ENCODE measurements at places on chromosomes 3 and 15.

- DNase-seq, result peak; percentile 35
Observed at GRCh38 chr3:142279965-142280590, 54.7 kb upstream of the GK5 start.

GRCh38 chr3:192229866-192230265, 497.5 kb downstream of the FGF12 start:
- no peak for DNase-seq

- DNase-seq, result peak; percentile 59
Observed at GRCh38 chr15:41934843-41935242, 37.5 kb downstream of the EHD4 start.

DNA sequence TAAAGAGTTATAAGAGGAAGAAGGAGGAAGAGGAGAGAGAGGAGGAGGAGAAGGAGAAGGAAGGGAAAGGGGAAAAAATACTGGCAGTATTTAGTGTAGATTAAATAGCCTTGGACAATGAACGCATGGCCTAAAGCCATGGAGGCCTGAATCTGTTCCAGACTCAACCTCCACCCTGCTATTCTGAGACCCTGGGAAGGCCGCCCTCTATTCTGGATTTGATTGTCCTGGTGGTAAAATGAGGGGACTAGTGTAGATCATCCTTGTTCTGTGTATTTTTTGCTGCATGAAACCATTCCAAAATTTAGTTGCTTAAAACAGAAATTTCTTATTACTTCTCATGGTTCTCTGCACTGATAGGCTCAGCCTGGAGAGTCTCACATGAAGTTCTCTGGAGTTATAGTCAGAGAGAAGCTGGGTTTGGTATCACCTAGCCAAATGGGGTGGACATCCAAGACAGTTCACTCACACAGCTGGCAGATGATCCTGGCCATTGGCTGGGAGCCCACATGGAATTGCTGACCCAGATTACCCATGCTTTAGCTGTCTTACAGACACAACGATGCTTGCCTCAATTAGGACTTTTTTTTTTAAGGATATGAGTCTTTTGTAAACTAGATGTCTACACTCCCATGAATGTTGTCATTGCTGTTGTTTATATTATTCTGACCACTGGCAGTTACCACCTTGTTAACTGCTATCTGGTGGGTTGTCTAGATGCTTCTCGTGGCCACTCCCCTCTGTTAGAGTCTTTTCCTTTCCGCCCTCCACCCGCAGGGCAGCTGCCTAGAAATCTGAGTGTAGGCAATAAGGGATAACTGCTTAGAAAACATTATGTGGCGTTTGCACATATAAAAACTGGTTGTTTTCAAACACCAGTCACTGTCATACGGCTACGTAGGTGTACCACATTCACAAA, 149.9 kb downstream of the SST start:
- no peak for DNase-seq

DNA sequence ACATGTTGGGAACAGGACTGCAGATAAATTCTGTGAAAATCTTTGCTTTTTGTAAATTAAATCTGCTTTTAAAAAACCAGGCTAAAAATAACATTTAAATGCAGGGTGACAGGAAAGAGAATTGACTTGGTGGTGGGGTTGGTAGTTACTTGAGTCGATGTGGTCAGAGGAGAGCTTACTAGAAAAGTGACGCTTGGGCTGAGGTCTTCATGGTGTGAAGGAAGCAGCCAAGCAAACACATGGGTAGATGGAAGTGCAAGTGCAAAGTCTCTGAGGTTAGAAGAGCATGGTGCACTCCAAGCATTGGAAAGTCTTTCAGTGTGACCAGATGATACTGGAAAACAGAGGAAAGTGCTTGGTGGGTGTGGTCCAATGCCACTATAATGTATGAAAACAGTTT, 86.4 kb upstream of the THBS1 start:
- no peak for DNase-seq

GRCh38 chr3:131470377-131470776, 32.4 kb downstream of the MRPL3 start:
- DNase-seq, result no peak

DNA sequence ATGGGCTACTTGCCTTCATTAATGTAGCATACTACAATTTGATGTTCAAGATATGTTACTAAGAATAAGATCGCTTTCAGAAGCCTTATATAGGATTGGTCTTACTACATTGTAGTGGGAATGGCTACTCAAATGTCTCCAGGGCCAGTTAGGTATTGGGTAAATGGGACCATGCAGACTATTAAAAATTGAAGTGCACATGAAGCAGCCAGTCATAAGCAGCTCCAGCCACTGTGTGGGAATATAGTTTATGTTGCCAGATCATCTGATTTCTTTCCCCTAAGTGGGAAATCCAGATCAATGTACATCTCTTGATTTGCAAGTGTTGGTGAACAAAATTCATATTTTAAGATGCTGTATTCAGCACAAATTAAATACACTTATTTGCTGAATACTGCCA, 5.1 kb downstream of the CTNNB1 start:
- no peak for DNase-seq

DNA sequence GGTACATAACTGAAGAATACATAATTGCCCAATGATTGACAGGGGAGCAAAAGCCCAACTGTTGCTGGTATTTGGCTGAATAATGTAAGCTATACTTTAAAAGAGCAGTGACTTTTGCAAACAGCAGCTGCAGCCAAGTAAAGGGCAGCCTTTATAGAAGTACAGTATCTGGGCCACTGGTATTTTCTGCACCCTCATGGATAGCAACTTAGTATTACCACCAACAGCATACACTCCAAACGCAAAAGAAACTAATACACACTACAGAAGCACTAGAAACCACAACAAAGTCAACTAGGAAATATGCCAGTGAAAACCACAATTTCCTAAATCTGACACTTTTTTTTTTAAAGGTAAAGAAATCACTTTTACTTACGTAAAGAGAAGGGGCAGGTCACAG, 206.1 kb downstream of the TIGIT start:
- DNase-seq, result no peak

- no peak for DNase-seq
Observed at GRCh38 chr15:48871542-48871941, 6.4 kb upstream of the EID1 start.

DNA sequence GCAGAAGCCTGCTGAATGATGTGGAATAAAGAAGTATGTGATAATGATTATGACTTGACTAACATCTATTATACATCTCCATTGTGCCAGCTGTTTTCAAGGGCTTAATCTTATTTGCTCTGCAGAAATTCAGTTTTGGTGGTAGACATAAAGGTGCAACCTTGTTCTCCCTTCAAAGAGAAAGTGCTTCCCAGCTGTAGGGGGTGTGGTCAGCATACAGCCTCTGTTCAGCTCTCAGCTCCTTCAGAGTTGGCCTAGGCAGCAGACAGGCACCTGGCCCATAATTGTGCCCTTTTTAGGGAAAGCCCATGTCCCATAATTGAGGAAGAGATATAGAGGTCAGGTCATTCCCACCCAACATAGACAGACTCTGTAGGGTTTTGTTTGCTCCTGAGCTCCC, 104.3 kb upstream of the EOMES start:
- no peak for DNase-seq

- no peak for DNase-seq
Observed at GRCh38 chr3:64031540-64032508, 8.5 kb upstream of the PSMD6 start.

DNA sequence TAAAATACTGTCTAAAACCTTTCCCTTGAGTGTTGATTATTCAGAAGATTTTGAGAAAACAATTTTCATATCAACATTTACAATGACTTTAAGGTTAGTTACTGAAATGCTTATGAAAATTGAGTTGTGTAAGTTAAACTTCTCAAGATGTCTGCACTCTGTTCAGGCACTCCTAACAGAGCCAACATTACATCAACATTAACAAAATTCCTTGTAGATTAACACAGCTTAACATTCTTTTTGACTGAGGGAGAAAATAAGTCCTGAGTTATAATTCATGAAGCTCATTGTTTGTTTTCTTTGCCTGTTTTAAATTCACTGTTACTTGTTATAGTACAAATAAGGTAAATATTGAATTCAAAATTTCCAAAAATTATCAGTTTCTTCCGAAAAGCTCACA, 9.0 kb downstream of the ACKR4 start:
- DNase-seq, result no peak

- DNase-seq, result no peak
Observed at GRCh38 chr15:39511000-39511915, 69.6 kb upstream of the THBS1 start.

DNA sequence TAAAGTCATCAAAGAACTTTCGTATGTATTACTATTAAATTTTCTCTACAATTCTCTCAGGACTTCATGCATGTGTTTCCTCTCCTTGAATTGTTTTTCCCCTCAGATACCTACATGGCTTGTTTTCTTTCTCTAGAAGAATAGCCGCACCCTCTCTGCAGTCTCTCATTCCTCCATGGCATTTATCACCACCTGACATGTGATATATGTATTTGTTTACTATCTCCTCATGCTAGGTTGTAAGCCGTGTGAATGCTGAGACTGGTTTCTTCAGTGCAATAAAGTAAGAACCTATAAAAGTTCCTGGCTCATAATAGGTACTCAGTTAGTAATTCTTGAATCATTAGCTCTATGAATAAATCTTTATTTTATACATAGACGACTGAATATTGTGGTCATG, 149.2 kb downstream of the CNTN4 start:
- DNase-seq, result no peak

DNA sequence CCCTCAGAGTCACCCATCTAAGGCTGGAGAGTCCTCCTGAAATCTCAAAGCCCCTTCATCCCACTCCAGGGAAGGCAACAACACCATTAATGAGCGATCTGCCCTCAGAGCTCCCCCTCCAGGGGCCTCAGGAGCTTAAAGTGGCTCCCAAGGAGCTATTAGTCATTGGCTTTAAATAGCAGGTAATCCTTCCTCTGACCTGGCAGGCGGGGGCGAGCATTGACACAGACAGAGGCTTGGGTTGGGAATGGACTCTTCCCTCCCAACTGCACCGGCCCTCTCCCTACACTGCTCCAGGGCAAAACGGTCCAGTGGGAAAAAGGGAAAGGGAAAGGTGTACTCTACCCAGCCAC, 1.4 kb downstream of the MFGE8 start:
- DNase-seq, result no peak

DNA sequence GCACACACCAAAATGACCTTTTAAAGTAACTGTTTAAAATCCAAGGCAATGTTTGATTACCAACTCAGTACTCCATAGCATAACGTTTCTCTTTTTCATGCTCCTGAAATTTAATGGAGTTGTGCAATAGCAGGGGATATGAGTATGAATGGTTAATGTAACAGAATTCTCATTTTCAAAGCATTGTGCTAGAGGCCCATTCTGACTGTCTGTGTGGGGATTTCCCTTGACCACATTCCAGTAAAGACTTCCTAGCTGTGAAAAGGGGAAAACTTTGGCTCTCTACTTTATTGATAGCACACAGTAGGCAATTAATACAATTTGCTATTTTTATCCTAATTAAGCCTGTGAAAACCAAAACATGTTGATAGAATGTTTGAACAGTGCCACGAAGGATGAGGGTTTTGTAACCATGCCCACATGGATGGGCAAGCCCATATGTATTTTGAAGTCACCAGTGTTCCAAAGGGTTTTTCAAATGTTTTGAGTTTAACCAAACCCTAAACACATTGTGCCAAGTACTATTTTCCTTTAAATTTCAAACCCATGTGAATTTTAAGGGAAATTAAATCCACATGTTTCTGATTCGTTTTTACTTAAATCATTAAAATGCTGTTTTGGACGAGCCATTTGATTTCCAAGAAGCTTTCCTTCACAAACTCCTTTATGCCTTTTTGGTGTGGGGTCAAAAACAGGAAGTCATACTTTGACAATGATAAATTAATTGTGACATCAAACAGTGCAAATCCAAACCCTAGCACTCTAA, 261.2 kb downstream of the SHOX2 start:
- no peak for DNase-seq

- no peak for DNase-seq
Observed at GRCh38 chr3:148914936-148915690, 50.0 kb downstream of the CPA3 start.

- DNase-seq, result no peak
Observed at GRCh38 chr3:171346582-171347300, 113.5 kb downstream of the TNIK start.

GRCh38 chr3:1251282-1252060, 158.6 kb downstream of the CNTN6 start:
- no peak for DNase-seq

DNA sequence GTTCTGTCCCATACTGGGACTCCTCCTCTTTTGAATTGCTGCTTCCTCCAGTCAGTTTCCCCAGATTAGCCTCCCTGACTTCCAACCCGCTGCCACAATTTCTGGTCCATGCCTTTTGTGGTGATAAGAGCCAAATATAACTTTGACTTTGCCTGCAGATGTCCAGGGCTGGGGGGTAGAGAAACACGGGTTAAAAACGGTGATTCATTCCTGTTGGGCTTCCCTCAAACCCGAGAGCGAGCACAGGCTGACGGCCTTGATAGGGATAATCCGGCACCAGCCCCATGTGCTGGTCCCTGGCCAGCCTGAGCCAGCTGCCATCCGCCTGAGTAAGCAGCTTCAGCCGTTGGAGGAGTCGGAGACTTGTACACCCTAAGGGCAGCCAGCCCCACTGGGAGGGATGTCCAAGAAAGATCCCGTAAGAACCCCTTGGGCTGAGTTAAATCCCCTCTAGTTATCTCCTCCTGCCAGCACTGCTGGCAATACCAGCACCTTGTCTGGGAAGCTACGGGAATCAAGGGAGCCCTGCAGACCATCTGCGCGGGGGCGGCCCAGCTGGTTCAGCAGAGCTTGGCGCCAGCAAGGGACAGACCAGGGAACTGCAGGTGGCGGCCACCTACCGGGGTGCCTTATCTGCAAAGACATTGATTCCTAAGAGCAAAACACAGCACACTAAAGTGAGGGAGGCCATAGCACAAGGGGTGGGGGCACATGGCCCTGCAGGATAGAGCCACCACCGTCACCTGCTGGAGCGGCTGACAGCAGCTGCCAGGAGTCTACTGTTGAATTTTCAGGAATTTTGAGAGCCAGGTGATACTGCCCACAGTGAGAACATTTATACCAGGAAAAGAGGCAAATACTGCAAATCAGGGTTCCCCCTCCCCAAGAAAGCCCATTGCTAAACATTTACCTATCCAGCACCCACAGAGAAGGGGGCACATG, 18.1 kb downstream of the CSPG4 start:
- DNase-seq, result no peak

DNA sequence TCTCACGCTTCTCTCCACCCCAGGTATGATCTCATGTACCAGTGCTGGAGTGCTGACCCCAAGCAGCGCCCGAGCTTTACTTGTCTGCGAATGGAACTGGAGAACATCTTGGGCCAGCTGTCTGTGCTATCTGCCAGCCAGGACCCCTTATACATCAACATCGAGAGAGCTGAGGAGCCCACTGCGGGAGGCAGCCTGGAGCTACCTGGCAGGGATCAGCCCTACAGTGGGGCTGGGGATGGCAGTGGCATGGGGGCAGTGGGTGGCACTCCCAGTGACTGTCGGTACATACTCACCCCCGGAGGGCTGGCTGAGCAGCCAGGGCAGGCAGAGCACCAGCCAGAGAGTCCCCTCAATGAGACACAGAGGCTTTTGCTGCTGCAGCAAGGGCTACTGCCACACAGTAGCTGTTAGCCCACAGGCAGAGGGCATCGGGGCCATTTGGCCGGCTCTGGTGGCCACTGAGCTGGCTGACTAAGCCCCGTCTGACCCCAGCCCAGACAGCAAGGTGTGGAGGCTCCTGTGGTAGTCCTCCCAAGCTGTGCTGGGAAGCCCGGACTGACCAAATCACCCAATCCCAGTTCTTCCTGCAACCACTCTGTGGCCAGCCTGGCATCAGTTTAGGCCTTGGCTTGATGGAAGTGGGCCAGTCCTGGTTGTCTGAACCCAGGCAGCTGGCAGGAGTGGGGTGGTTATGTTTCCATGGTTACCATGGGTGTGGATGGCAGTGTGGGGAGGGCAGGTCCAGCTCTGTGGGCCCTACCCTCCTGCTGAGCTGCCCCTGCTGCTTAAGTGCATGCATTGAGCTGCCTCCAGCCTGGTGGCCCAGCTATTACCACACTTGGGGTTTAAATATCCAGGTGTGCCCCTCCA, 19.1 kb downstream of the TYRO3 start:
- no peak for DNase-seq

Measured in activated T-cell treated with anti-CD3 and anti-CD28 coated beads for 24 hours (primary cell).